ENCODE measurements at places on chromosomes 7 and 10.

- DNase-seq, result no peak
Measured at GRCh38 chr7:7921830-7922229, 46.8 kb upstream of the GLCCI1 start.

DNA sequence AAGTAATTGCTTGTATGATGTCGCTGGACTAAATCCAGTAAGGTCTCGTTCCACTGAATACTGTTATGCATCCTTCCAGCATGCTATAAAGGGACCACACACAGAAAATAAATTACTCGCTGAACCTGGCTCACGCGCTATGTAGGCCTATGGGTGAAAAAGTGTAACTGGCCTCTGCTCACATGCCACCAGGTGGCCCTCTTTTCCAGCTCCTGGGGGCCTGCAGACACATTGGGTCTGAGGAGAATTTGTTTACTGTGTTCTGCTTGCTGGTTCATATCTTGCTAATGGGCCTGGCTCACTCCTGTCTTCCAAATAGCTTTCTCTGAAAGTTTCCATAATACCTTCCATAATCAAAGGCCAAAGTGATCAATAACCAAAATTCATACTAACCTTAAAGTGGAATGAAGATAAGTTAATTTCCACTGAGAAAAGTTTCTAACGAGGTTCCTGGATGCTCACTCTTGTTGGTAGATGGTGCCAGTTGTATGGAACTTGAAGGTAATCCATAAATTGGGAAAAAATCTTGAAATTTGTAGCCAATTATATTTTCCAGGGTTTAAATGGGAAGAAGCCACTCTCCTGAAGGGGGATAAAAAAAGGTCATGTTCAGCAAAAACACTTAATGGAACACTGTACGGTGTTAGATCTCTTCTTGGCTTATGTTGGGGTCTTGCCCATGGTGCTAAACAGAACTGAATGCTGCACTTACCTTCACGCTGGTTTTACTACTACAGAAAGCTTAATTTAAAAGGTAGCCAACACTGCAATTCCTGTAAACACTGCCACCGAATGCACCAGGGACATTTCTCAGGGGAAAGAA, 27.0 kb upstream of the ZPBP start:
- DNase-seq, result no peak

GRCh38 chr7:27064159-27064558, 31.6 kb downstream of the HOXA1 start:
- no peak for DNase-seq

DNA sequence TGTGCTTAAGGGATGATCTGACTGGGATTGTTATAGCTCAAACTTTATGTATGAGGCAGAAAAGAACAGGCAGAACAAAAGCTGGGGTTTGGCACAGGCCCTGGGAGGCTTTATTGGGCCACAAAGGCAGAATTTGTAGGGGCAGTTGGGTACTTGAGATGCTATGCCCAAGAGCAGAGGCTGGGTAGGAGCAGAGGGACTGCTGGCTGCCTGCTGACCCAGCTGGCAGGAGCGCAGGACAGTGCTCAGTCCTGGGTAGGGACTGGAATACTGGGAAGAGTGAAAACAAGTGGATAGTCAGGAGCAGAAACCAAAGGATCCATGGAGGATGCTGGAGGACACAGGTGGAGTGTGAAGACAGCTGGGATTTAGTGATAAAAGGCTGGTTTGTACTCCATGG, 75.7 kb downstream of the CCDC3 start:
- no peak for DNase-seq

DNA sequence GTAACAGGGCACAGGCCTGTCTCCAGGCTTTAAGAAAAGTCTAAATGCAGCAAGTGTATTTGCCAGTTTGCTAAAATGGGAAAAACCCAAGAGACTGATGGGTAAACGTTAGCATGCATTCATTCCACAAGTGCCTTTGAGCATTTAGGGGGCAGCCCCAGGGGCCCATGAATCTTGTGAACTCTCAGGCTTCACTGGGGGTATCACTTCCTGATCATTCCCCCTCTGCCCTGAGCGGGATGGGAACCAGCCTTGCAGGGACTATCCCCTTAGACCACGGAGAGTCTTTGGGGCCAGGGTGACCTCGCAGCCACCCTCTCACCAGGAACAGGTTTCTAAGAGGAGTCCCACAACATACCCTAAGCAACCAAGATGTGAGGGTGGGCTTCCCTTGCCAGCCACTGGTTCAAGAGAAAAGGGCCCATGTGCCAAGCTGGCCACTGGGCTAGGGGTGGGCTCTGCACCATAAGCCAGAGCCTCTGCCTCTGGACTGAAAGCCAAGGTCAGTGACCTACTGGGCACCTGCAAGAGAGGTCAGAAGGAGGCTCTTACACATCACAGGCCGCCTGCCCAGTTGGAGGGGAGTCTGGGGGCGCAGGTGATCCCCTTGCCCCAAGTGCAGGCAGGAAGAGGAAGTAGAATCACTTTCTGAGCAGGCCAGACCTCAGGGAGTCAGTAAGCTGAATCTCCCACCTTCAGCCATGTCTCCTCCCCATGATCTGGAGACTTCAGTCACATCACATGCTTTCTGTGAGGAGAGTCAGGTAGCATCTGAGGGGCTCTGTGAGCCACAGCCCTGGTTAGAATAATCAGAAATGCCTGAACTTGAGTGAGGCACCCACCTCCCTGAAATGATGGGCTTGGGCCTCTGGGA, 75.0 kb downstream of the C10orf105 start:
- DNase-seq, result no peak

DNA sequence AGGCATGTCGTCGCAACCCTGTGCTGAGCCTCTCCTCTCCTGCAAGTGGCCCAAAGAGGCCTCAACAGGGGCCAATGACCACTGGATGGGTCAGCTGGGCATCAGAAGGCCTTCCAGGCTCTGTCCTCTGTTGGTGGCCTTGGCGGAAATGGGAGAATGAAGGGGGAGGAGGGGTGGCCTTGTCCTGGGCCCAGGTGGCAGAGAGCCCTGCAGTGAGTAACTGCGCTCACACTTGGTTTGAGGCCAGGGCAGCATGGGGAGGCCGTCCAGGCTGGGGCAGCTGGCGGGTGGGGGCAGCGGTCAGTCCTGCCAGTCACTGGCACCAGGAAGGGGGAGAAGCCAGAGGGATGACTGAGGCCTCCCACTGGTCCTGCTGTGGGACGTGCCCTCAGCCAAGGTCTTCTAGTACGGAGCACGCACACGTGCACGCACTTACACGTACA, 59.8 kb downstream of the LHPP start:
- DNase-seq, result peak; percentile 82

- DNase-seq, result no peak
Measured at GRCh38 chr7:115034515-115034914, 112.6 kb downstream of the MDFIC start.

GRCh38 chr10:96858038-96858705, 26.1 kb downstream of the LCOR start:
- DNase-seq, result no peak

DNA sequence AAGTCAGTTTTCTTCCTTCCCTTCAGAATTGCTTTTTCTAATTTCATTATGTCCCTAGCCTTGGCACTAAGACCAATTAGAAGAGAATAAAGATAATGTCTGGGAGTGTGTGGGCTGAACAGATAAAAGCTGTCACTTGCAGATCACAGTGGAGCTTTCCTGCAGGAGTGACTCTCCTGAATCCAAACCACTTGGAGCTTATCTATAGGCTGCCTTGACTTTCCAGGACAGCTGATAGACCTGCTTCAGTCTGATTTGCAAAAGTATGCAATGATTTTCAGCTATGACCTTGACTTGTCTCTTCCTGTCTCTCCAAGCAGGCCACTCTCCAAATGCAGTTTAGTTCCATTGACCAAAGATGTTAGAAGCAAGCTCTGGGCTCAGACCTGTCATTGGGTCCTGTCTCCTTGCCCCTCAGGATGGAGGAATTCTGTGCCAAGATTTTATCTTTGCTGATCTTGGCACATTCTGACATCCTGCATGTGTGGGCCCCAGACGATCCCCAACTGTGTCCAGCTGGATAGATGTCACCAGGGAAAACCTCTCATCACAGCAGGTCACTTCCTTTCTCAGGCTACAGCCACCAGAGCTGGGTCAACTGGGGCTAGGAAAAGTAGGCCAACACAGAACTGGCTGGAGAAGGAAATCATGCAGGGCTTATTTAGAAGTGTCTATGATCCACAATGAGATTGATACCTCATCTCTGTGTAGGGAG, 120.9 kb upstream of the ZNF438 start:
- DNase-seq, result no peak

- no peak for DNase-seq
Measured at GRCh38 chr10:119279441-119279840, 72.1 kb downstream of the GRK5 start.

GRCh38 chr7:103680161-103681144, 234.4 kb upstream of the SLC26A5 start:
- DNase-seq, result no peak

- DNase-seq, result no peak
Measured at GRCh38 chr7:150959739-150960734, 18.1 kb downstream of the KCNH2 start.
